ENCODE measurements at places on chromosomes 7 and 10.

DNA sequence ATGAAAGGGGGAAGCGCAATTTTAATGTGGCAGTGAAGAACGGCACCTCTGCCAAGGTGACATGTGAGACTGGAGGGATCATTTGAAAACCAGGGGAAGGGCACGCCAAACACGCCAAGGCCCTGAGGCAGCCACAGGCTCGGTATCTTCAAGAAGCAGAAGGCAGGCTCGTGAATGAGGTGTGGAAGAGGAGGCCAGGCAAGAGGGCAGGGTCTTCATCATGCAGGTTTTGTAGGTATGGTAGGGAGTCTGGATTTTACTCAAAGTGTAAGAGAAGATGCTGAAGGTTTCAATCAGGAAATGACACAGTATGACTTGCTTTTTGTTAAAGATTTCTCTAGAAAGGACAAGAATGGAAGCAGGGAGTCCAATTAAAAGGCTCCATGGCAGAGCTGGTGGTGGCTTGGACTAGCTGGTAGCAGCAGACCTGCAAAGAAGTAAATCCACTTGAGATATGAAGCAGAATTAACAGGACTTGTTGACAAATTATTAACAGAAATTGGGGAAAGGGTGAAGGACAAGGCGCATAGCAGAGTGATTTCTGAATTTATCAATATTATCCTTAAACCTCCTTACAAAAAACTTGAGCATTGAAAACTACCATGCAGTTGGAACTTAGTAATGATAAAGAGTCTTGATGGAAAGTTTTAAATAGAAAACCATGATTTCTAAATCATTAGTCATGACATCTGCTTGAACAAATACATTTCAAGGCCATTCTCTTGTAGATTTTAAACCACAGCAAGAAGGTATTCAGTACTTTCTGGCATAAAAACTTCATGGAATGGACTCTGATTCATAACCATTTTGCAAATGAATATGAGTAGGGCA, 70.4 kb downstream of the COA1 start:
- DNase-seq = no peak

GRCh38 chr10:22308390-22308789, 7.8 kb upstream of the COMMD3 start:
- DNase-seq = no peak

DNA sequence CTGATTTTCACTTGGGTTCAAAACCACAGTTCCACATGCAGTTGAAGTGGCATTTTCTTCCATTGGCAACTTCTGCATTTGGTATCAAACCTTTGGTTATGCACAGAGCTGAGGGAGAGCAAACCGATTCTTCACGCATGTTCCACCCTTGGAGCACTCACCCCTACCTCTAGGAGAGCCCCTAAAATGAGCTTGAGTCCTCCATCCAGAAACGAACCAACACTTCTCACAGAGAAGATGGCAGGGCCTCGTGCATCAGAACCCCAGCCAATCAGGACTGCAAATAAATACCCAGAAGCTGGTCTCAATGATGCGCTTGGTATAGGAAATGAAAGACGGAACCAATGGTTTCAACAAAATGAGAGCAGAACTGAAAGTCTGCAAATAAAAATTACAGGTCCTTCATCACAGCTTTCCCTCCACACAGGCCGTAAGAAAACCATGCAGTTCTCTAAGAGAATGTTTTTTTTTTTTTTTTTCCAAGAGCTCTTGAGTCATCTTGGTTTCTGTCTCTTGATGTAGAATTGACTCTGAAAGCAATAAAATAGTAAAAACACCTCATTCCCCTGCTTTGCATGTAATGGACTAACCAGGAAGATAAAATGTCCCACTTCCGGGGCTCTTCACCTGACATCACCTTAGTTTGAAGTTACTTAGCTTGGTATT, 23.9 kb downstream of the KLF6 start:
- no peak for DNase-seq

DNA sequence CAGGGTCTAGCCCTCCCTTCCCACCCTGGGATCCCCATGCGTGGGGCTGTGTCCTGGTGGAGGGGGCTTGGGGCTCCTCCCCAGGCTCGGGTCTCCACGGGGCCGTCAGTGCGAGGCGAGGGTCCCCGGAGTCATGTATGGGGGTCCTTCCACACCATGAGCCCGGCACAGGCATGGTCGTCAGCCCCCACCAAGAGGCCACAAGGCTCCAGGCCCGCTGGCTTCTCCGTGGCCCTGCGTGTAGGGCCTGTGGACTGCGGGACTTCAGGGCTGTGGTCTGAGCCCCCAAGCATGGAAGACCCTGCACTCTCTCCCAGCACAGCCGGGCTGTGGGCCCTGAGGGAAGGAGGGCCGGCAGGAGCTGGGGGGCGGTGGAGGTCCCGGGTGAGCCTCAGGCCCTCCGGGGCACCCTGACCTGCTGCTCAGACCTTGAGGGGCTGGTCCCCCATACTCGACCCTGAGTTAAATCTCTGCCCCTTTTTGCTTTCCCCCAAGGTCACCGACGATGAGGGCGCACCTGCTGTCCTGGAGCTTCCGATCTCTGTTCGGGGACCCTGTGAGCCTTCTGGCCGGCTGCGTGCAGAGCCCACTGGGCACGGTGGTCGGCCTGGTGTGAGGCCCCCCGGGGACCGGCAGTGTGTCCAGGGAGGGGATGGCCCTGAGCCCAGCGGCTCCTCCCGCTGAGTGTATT, 19.7 kb downstream of the PWWP2B start:
- no peak for DNase-seq

DNA sequence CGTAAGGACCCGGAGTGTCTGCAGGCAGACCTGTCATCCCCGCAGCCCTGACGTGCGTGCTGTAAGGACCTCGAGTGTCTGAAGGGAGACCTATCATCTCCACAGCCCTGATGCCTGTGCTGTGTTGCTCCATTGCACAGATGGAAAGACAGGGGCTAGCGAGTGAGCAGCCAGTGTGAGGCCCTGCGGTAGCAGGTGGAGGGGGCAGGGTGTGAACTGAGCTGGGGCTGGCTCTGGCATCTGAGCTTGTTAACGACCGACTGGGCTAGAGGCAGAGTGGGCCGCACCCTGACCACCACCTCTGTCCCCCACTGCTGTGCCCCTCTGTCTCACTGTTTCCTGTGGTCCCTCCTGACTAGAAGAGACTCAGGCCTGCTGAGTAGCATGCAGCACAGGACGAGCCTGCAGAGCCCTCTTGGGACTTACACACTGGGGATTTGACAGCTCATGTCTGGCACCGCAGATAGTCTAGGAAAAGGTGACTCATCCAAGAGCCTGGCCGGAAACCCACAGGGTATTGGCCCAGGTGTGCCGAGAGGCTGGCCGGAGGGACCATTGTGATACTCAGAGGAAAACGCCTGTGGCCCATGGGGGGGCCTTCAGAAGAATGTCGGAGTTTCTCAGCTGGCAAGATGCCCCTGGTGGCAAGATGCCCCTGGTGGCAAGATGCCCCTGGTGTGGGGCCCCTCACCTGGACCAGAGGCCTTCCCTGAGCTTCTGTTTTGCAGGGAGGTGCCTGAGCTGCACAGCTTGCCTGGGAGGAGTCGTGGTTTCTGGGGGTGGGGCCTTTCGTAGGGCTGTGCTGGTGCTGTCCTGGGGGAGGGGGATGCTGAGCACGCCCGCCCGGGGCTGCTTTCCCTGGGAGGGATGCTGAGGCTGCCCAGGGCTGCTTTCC, 34.3 kb downstream of the INPP5A start:
- DNase-seq = no peak

DNA sequence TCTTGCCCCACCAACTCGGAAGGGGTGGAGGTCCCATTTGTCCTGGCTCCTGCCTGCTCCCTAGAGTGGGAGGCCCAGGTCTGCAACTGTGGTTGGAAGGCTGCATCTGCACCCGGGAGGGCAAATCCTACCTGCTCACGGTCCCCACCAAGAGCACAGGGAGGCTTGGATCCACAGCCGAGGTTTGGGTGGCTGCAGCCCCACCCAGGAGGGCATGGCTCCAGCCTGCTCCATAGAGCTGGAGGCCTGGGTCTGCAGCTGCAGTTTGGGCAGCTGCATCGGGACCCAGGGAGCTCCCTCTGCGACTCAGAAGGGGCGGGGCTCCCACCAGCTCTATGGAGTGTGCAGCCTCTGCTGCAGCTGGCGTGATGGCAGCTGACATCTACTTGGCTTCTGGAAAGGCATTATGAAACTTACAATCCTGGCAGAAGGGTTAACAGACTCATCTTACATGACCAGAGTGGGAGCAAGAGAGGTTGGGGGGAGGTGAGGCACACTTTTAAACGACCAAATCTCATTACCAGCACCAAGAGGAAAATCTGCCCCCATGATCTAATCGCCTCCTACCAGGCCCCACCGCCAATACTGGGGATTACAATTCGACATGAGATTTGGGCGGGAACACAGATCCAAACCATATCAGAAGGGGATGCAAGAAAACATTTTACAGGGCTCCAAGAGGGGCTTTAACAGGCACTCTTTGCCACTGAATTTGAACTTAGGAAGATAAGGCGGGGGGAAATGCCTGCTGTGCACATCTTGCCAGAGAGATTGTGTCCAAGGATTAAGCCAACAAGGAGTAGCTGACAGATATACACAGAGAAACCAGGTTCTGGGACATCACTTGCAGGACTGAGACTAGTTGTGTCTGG, 8.2 kb upstream of the BLVRA start:
- no peak for DNase-seq
